ENCODE measurements at places on chromosomes 12 and 14. TPM values are rescaled to one million over a fixed set of nuclear protein-coding genes. Genes with fewer than 3 reads are reported as not detected.

DNA sequence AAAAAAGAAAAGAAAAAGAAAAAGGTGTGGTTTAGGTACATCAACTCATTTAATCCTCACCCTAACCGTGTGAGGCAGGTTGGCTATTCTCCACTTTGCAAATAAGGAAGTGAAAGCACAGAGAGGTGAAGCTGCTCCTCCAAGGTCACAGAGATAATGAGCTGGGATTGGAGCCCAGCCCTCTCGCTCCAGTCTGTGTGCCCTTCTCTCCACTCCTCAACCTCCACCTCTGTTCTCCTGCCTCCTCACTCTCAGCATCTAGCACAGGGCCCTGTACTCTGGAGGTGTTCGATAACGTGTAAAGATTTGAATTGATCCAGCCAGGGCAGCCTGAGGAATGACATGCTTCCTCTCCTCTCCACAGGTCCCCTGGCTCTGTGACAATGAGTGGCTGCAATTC lies 502.3 kb downstream of the TMEM132D start:
- DNase-seq: no peak

- DNase-seq: no peak
These were observed 4.0 kb downstream of the HOXC8 start for GRCh38 chr12:54012631-54013409.

GRCh38 chr12:50992819-50993218 lies 33.4 kb downstream of the SLC11A2 start:
- no peak for DNase-seq

DNA sequence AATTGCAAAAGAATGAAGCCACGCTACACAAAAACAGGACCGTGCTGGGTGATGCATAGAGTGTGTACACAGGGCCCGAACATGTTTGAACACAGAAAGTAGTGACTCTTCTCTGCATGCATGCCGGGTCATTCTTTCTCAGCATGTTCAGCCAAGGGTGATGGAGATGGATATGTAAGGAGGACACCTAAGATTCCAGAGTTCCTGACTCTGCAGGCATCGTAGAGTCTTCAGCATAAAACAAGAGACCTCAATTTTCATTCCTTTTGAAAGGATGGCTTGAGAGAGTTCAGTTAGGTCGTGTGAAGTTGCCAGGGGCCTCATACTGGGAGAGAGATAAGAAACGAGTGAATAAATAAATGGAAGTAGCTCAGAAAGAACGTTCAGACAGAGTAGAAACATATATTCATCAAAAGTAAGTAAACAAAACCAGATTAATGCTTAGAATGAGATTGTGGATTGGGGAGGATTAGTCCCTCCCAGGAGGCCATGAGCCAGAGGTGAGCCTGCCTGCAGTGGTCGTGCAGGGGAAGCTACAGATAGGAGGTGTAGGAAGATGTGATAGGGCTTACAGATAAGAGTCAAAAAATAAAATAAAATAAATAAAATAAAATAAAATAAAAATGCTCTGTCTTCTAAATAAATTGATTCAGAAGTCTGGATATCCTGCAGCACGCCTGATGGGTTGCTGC lies 27.6 kb upstream of the SEL1L start:
- no peak for DNase-seq

- DNase-seq: no peak
These were observed 297.7 kb upstream of the DDHD1 start for GRCh38 chr14:53450871-53451270.

DNA sequence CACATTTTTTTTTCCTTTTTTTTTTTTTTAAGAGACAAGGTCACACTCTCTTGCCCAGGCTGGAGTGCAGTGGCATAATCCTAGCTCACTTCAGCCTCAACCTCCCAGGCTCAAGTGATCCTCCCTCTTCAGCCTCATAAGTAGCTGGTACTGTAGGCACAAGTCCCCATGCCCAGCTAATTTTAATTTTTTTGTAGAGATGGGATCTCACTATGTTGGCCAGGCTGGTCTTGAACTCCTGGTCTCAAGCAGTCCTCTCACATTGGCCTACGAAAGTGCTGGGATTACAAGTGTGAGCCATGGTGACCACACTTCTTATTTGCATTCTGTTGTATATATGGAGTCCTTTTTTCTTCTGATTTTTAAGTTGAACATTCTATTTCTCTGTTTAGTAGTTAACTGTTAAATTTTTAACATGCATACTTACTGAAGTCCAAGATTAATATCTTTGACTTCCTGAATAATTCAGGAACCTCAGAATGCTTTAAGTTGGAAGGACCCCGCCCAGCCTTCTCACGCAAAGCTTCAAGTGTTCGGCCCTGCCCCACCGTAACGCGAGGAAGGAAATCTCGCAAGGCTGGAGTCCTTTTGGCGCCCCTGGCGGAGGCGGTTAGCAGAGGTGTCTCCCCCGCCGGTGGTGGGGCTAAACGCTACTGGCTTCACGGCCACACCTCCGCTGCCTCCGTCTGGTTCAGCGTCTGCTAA lies 21.6 kb downstream of the SPATS2 start:
- no peak for DNase-seq

GRCh38 chr12:103758310-103759089 lies 82.5 kb downstream of the NT5DC3 start:
- no peak for DNase-seq

DNA sequence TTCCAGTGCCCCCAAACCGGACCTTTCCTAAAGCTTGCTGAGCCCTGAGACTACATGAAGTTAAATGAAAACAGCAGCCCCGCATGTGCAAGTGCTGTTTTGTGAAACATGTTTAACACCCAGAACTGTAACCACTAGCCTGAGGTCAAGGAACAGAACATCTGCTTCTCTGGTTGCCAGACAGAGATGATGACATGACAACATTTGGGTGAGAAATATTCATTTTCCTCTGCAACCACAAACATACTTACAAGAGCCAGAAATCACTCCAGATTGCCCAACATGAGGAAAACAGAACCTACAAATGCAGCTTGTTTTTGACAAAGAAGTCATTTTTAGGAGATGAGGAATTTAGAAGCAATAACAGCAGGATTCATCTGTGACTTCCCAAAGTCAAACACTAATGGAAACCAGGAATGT lies 110.4 kb downstream of the BCAT1 start:
- DNase-seq: peak; percentile 76

- no peak for DNase-seq
These were observed 102.6 kb downstream of the NTN4 start for GRCh38 chr12:95687937-95688336.

DNA sequence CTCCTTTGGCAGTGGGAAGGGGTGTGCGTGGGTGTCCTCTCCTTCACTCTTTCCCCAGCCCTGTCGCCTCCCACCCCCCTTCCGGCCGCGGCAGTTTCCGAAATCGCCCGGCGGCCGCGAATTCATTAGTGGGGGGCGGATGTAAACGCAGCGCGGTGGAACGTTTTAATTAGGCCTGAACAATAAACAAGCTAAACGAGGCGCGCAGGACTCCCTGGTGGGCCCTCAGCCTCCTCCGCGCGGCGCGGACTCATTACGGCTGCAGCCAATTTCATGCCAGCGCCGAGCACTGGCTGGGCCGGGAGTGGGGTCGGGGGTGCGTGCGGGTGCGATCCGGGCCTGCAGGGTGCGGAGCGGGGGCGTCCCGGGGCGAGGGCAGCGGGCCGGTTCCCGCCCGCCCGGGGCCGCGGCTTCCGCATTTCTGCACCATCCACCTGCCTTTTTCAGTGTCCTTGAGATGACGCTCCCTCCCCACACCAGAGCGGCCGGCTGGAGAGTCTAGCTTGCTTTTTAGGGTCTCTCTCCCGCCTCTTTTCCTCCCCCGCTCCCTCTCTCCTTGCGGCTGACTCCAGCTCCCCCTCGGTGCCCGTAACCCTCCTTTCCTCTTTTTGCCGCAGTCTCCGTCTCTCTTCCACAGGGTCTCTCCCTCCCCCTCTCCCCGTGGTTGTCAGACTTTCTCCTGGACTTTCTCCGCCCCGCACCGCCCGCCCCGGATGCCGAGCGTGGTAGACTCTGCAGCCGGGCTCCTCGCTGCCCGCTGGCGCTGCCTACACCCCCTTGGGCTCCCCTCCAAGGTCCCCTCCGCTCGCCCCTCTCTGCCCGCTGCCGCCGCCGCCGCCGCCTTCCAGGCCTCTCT lies at the start of gene CISTR:
Gene CISTR (minus strand): TSS at position 644 of the 856 bp plus-strand sequence.
- DNase-seq: no peak

- DNase-seq: no peak
These were observed 23.0 kb downstream of the MVK start for GRCh38 chr12:109596418-109597244.

DNA sequence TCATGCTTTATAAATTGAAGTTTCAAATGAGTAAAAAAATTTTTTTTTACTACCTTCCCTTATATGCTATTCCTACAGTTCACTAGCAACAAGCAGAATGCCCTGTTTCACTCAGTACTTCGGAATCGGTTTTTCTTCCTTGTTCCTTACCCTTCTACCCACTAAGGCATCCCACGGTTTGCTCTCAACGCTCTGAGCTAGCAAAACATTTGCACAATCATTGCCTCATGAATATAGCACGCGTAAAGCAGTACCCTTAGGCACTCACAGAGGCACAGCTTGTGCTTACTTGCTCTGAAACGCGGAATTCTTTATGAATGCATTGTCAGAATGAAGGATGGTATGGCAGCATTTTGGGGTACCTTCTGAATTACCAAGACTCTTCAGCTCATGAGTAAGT lies 45.0 kb downstream of the PPP1R13B start:
- DNase-seq: no peak

DNA sequence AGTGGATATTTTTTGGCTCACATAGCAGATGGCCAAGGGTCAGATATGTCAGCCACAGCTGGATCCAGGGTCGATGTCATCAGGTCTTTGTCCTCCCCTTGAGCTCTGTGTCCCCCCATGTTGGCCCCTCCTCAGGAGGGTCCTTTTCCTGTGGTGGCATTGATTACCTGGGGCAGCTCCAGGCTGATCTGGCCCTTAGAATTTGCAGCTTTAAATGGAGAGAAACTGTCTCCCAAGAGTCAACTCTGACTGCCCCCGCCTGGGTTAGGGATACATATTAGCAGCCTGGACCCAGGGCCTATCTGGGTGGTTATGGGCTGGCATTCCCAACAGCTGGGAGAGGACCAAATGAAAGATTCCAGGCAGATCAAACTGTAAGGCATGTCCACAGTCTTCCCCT lies 330.5 kb downstream of the RGS6 start:
- DNase-seq: no peak

DNA sequence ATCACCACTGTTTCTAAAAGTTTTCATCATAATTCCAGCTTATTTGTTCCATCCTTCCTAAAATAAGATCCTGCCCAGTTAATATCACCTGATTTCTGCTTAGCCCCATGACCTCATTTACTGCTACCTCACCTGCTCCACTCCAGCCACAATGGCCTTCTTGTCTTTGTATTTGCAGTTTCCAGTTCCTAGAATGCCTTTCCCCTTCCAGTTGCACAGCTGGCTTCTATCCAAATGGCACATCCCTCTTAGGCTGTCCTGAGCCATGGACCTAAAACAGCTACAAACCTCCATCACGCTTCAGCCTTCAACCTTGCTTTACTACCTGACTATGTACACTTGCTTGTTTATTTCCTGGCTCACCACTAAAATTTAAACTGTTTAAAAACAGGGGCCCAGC lies 6.5 kb upstream of the LGMN start:
- no peak for DNase-seq

DNA sequence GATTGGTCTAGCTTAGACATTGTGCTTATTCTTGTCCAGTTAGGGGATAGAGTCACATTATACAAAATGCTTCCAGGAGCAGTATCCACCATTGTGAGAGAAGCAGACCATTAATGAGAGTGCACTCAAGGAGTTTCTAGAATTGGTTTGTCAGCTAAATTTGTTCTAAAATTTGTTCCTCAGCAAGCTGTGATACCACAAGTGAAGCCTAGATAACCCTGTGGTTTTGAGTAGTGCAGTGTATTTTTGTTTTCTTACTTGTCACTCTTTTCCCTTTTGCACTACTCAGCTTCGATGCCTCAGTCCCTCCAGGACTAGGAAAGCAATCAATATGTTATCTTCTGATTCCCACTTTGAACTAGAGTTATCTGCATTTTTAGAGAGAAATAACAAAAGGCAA lies 42.5 kb upstream of the AKAP6 start:
- DNase-seq: no peak

DNA sequence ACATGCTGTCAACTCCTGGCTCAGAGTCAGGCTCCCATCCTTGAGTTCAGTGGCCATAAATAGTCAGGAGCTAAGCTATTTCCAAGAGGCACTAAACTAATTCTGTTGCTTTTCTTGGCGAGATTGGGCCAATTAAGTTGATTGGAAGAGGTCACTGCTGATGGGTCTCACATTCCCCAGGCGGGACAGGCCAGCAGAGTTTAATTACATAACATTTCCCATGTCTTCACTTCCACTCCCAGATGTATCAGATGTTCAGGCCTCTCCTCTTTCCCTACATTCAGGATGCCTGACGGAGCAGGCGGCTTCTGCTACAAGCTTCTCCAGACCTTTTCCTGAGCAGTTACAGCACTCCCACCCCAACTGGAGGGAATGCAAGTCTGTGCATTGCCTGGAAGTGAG lies 5.3 kb downstream of the NTF3 start:
- no peak for DNase-seq

DNA sequence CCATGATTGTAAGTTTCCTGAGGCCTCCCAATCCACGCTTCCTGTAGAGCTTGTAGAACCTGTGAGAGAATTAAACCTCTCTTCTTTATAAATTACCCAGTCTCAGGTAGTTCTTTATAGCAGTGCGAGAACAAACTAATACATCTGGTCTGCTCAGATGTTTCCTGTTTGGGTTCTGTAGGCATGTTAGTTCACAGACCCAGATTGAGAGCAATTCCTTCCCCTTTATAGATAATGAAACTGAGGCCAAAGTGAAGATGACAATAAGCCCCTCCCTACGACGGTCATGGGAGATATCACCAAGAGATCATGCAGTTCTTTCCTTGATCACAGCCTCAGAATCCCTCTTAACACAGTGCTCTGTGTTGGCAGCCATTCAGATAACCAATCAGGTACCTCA lies 76.5 kb upstream of the CLMN start:
- no peak for DNase-seq

DNA sequence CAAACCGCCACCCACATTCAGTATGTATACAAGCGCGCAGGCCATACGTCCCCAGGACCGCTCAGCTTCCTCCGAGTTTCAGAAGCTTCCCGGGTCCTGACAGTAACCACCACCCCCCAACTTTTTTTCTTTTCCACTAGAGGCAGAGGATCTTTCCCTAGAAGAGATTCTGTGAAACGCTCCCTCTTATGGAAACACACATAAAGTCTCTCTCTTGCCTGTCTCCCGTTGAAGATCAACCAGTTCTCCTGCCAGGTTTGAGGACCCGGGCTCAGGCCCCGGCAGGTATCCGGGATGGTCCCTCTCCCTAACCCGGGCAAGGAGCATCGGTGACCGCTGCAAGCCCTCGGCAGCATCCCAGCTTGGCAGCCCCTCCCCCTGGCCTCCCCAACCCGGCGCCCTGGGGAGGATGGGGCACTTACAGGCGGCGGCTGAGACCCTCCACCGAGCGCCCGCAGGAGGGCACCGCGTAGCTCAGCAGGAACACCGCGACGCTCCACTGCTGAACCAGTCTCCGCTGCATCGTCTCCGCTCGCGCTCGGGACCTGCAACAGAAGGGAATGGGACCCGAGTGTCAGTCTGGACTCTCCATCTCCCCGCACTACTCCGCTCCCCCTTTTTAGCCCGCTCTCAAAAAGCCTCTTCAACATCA lies 3.4 kb downstream of the PTHLH start:
- peak; percentile 65 for DNase-seq

CLEC2B gene
- 19.6 TPM for total RNA-seq

RNF212B gene
- total RNA-seq: not detected

PAX9 gene
- 1.1 TPM for total RNA-seq

SPIC gene
- total RNA-seq: not detected

RNFT2 gene
- 4.3 TPM for total RNA-seq

APOLD1 gene
- total RNA-seq: 13.9 TPM

ITGB7 gene
- 1.2 TPM for total RNA-seq

RNASE7 gene
- not detected for total RNA-seq

C12orf54 gene
- not detected for total RNA-seq

DGKA gene
- total RNA-seq: 43.7 TPM

WIF1 gene
- total RNA-seq: not detected

TCHP gene
- total RNA-seq: 16.6 TPM

EPYC gene
- total RNA-seq: not detected

AKAP3 gene
- 0.83 TPM for total RNA-seq

Measured in sigmoid colon (tissue), 7 donors.